ENCODE measurements at places on chromosomes 1 and 21.

- no peak for DNase-seq
These were observed 96.9 kb downstream of the COP1 start for GRCh38 chr1:176110203-176110602.

DNA sequence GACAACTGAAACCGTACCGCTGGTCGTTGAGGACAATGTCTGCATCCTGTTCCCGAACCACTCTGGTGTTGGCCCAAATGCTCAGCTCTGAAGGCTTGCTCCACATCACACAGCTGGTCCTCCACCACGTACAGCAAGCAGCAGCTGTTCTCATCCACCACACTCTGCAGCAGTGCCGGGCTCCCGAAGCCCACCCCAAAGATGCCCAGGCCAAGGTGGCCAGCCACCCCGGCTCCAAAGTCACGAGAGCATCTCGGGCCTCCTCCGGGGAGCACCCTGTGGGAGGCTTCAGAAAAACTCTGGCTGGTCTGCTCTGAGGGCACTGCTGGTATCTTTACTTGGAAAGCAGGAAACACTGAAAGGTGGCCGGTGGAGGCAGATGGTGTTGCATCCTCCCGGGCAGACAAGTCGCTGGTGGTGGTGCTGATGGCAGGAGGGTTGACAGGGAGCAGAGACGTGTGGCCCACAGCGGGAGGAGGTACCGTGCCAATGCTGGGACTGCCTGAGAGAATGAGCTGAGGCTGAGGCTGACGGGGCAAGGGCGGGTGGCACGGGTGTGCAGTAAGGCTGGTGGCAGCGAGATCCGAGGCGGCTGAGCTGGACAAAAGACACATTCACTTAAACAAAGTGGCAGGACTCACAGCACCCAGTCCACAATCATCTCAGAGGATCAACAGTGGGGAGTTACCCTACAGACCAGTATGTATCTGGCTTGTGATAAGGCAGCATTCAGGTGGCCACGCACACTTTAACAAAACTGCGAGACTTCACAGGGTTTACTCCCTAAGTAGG, 6.5 kb upstream of the CCDC27 start:
- no peak for DNase-seq

DNA sequence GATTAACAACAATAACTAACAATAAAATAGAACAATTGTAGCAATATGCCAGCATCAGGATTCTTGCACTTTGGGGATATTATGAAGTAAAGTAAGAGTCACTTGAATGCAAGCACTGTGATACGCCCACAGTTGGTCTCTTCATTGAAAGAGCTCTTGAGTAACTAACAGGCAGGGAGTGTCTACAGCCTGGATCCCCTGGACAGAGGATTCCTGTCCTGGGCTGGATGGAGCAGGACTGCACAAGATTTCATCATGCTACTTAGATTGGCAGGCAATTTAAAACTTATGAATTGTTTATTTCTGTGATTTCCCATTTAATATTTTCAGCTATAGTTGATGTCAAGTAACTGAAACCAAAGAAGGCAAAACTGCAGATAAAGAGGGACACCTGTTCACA, 13.7 kb upstream of the KRTAP19-5 start:
- no peak for DNase-seq

- no peak for DNase-seq
These were observed 16.3 kb upstream of the FOXE3 start for GRCh38 chr1:47399846-47400155.

- DNase-seq = no peak
These were observed 13.6 kb upstream of the ERI3 start for GRCh38 chr1:44368471-44369151.

- DNase-seq = no peak
These were observed 544 bp downstream of the PPM1J start for GRCh38 chr1:112714313-112715263.

GRCh38 chr1:40036574-40036973, 4.0 kb upstream of the CAP1 start:
- no peak for DNase-seq

GRCh38 chr1:17635811-17636210, 96.3 kb downstream of the ARHGEF10L start:
- no peak for DNase-seq

DNA sequence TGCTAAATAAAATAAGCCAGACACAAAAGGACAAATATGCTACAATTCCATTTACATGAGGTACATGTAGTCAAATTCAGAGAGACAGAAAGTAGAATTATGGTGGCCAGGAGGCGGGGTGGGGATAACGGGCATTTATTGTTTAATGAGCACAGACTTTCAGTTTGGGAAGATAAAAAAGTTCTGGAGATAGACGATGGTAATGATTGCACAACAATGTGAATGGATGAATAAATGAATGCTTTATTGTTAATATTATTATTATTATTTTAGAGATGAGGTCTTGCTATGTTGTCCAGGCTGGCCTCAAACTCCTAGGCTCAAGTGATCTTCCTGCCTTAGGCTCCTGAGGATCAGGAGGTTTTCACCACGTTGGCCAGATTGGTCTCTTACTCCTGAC, 122.0 kb downstream of the LHX4 start:
- DNase-seq = no peak

DNA sequence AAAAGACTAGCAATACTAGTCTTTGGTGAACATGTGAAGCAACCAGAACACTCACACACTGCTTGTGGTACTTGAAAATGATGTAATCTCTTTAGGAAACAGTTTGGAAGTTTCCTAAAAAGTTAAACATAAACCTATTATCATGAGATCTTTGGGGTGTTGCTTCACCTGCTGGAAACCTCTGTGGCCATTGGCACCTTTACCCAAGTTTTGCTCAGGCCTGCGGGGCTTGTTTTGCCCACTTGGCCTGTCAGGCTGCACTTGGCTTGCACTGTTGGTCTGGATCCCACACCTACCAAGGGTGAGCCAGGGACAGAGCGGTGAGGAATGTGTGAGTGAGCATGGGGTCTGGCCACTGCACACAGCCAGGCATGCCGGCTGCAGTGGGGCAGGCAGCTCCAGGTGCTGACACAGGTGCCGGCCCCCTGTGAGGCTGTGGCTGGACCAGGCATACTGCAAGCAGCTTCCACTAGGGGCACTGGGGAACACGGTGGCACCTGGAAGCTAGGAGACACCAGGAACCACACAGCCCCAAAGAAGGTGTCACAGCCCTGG, 14.4 kb upstream of the FNBP1L start:
- no peak for DNase-seq

GRCh38 chr1:17163789-17164666, 40.9 kb upstream of the PADI1 start:
- DNase-seq = no peak

Data from stimulated activated CD8-positive, alpha-beta memory T cell treated with anti-CD3 and anti-CD28 coated beads, Interleukin-4, amount 100 ng/mL, for 24 hours (primary cell).